ENCODE measurements at places on chromosomes 7 and 10.

DNA sequence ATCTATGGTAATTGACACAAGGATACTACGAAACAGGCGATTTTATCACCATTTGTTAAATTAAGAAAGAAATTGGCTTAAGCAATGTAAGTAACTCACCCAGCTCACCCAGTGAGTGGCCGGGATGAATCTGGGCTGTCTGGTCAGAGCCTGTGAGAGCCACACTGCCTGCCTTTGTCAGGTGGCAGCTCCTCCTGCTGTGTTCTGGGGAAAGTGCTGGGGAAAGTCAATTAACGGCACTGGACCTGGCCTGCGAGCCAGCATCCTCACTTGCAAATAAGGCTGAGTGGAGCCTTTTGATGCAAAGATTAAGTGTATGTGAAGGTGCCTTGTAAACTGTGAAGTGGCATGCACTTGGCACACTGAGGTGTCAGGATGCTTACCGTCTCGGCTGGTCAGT, 13.4 kb upstream of the CXCL12 start:
- no peak for DNase-seq

DNA sequence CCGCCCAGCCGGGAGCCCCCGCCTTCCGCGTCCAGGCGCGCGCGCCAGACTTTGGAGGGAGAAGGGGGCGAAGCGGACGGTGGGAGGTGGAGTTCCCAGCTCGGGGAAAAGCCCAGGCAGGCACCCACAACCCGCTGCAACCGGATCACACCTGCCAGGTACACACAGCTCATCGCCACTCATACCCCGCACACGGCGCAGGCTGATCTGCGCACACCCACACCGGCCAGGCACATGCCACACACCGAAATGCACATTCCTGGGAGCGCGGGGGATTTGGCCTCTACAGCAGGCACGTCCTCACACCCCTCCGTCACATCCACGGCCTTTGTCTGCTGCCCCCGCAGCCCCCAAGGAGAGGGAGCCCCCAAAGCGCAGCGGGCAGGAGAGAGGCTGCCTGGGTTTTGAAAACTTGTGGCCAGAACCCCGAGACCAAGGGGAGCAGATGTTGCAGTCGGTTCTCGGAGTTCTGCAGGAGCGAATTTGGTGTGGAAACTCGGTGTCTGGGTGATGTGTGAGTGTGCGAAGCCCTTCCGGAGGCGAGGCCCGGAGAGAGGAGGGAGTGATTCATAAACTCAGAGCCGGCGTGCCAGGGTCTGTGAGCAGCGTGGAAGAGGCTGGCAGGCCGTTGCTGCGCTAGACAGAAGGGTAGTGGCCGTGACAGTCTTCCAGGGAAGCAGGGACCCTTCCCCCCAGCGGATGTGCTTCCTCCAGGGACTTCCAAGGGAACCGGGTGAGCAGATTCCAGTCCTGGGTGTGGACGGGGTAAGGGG, 734 bp downstream of the CHST3 start:
- no peak for DNase-seq

DNA sequence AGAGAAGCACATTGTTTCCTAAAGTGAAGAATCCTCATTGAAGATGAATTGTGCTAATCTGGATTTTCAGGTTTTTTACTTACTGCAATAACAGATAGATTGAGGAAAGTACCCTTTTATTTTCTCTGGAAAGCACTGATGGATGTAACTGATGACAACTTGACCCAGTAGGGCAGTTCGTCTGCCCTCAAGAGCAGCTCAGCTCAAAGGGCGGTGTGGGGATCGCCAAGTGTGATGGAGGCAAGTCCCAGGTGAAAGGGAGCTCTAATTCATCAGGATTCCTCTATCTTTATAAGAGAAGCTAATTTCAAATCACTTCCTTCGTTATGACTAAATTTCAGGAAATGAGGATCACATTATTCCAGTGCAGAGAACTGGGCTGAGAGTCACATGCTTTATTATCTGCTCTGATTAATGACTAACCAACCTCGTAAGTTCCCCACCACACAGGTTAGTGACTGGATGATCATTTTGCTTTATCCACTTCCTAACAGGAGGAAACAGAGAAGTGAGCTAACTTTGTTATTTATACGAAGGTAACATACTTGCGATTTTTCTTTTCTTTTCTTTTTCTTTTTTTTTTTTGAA, 98.8 kb downstream of the PFKFB3 start:
- no peak for DNase-seq

DNA sequence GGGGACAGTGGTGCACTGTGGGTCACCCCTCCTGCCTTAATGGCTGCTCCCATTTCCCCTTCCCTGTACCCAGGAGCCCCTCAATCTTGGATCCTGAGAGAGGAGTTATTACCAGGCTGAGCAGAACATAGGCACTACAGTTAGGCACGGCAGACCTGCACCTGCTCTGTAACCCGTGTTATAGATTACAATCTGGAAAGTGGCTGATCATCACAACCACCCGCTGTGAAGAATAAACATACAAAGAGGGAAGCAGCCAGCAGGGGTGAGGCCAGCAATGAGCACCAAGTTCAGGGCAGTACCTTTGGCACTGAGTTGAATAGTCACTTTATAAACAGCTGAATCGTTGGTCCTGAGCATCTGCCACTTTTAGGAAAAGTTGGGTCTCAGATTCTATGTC, 1.7 kb downstream of the CDHR1 start:
- no peak for DNase-seq

- DNase-seq = no peak
These were observed 260.7 kb downstream of the BMPER start for GRCh38 chr7:34165927-34166550.
